ENCODE measurements at places on chromosomes 5 and 9. TPM values are rescaled to one million over a fixed set of nuclear protein-coding genes. Genes with fewer than 3 reads are reported as not detected.
A peak's percentile ranks its signal among the peaks of the same experiment; 100 is the strongest.

GRCh38 chr9:87793292-87793691 lies 67.4 kb downstream of the CTSL start:
- peak overlapping the region; percentile 8 for H3K27ac ChIP-seq
- H3K27me3 ChIP-seq: no peaks in the 10 kb centered on the region
- no peaks in the 10 kb centered on the region for H3K4me1 ChIP-seq
- no peak overlapping the region for H3K4me3 ChIP-seq
- peak; percentile 80 for DNase-seq

GRCh38 chr9:84975926-84976325 lies 306.4 kb downstream of the NTRK2 start:
- DNase-seq: peak; percentile 47
- H3K27ac ChIP-seq: peak overlapping the region; percentile 49
- no peak overlapping the region for H3K4me3 ChIP-seq

GRCh38 chr5:38600329-38601045 lies 44.0 kb upstream of the LIFR start:
- H3K4me3 ChIP-seq: no peak overlapping the region
- DNase-seq: no peak
- H3K36me3 ChIP-seq: no peaks in the 10 kb centered on the region
- no peak overlapping the region for H3K27ac ChIP-seq
- H3K4me1 ChIP-seq: peaks cover 47% of the 10 kb centered on the region
- no peaks in the 10 kb centered on the region for H3K27me3 ChIP-seq

DNA sequence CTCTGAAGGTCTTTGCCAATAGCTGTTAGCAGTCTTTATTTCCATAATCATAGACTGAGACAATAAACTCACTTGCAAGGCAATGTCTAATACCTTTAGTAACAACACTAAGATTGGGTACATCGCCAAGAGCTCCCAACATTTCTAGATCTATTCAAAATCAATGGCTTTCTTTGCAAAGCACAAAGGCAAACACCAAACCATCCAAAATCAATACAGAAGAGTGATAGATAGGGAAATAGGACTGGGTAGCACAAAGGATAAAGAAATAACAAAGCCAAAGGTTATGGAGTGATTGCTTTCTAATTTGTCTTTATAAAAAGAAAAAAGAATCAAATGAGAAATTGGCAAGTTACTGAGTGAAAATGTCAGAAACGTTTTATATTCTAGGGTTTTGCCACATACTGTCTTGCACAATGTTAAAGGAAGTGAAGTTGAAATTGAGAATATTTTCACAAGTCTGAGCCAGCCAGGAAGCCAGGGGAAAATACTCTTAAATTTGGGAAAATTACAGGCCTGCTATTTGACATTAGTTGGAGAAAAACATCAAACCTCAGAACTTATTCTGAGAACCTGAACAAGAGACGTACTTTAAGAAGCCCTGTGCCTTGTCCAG lies 53.3 kb upstream of the LHFPL2 start:
- no peaks in the 10 kb centered on the region for H3K27me3 ChIP-seq
- H3K36me3 ChIP-seq: no peaks in the 10 kb centered on the region
- peaks cover 9% of the 10 kb centered on the region for H3K4me1 ChIP-seq
- H3K4me3 ChIP-seq: no peak overlapping the region

SMIM32 gene
- total RNA-seq: 0.30 TPM

DNA sequence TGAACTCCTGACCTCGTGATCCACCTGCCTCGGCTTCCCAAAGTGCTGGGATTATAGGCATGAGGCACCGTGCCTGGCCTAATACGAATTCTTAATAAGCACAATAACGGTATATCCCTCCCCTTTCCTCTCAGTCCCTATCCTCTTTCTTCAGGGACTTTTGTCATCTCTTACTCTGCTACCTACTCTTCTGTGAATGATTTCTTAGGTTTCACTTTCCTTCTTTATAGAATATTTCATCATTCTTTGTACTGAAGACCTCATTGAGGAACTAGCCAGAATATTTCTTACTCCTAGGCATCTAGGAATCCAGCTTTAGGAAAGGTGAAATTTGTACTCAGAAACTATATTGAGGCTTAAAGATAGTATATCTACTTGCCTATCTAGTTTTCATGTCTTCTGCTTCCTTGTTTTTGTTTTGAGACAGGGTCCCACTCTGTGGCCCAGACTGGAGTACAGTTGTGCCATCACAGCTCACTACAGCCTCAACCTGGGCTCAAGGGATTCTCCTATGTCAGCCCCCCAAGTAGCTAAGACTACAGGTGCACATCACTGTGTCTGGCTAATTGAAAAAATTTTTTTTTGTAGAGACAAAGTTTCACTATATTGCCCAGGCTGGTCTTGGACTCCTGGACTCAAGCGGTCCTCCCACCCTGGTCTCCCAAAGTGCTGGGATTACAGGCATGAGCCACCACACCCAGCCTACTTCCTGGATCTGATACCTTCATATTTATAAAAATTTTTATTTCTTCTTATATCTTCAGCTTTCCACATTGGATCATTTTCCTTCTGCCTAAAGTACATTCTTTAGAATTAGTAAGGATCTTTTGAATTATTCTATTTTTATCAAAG lies 69.7 kb downstream of the GPBP1 start:
- H3K36me3 ChIP-seq: peaks cover 13% of the 10 kb centered on the region
- H3K27ac ChIP-seq: no peak overlapping the region
- no peak overlapping the region for H3K4me3 ChIP-seq
- no peaks in the 10 kb centered on the region for H3K4me1 ChIP-seq
- no peaks in the 10 kb centered on the region for H3K27me3 ChIP-seq
- DNase-seq: no peak

DNA sequence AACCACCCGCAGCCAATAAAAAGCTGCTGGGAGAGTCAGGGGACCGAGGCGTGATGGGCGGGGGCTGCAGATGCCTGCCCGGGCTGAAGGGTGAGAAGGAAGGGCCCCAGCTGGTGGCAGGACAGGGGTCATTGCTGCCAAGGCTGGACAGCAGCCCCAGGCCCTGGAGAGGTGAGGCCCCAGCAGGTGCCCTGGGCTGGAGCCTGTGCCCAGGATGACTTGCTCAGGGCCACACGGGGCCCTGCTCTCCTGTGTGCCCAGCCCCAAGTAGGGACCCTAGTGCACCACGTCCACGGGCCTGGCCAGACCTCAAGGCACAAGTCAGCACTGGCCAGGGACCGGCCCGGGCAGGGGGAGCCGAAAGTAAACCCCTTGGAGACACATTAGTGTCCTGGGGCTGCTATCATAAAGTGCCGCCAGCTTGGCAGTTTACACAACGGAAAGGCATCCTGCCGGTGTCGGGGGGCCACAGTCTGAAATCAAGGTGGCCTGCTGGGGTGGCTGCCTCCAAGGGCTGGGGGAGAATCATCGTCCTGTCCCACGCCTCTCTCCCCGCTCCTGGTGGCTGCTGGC lies 22.0 kb downstream of the LHX3 start:
- no peaks in the 10 kb centered on the region for H3K36me3 ChIP-seq
- no peaks in the 10 kb centered on the region for H3K4me1 ChIP-seq
- DNase-seq: no peak
- H3K4me3 ChIP-seq: no peak overlapping the region
- no peak overlapping the region for H3K27ac ChIP-seq

CCDC152 gene
- 1.2 TPM for total RNA-seq

DNA sequence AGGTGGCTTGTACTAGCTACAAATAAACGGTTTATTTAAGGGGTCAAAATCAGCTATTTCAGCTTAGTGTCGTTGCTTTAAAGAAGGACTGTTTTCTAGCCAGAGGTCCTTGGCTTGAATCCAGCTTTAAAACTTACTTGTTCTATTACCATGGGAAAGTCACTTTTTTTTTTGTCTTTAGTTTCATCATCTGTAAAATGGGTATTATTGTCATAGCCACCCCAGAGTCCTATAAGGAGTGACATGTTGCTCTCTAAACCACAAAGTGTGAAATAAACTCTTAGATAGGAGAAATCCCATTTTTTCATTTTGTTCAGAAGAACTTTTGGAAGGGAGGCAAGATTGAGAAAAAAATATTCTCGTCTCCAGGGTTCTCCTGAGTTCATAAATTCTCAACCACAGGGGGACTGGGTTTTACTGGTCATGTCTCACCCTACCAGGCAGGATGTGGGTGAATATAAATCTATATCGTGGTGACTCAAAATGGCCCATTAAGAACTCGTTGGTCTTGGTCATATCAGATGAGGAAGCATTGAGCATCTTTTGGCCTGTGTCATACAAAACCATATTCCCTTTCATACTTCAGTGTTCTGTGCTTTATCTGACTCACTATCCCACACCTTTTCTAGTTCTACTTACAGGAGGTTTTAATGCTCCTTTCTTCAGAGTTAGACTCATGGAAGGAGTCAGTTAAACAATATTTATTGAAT lies 202.7 kb upstream of the NR3C1 start:
- no peaks in the 10 kb centered on the region for H3K4me1 ChIP-seq
- H3K27me3 ChIP-seq: no peaks in the 10 kb centered on the region
- H3K27ac ChIP-seq: no peak overlapping the region
- no peak overlapping the region for H3K4me3 ChIP-seq
- no peaks in the 10 kb centered on the region for H3K36me3 ChIP-seq
- DNase-seq: peak; percentile 6

DNA sequence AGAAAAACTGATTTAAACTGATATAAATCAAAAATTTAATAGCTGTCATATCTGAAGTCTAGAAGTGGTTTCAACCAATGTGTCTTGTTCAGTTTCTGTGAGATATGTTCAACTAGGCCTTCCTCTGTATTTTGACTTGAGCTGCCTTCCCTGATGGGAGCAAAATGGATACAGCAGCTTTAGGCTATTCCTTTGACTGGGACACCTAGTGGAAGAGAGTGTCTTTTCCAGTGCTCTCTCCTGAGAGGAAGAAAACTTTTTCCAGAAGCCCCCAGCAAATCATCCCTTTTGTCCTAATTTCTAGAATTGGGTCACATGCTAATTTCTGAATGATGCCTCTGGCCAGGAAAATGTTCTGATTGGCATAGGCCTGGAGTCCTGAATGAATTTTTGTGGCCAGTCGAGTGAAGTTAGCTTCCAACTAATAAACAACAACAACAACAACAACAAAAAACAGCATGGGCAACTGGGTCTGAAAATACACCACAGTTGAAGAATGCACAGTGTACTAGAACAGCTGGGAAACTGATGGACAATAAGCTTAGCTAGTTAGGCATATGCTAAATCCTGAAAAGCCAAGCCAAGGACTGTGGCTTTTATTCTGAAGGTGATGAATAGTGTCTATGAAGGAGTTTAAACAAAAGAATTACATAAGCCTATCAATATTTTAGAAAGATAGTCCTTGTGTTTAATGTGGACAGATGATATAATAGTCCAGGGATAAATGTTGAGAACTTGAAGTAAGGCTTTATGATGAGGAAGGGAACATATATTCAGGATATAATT lies 125.7 kb downstream of the FBN2 start:
- H3K4me1 ChIP-seq: peaks cover 11% of the 10 kb centered on the region
- DNase-seq: peak; percentile 63
- no peaks in the 10 kb centered on the region for H3K27me3 ChIP-seq

DNA sequence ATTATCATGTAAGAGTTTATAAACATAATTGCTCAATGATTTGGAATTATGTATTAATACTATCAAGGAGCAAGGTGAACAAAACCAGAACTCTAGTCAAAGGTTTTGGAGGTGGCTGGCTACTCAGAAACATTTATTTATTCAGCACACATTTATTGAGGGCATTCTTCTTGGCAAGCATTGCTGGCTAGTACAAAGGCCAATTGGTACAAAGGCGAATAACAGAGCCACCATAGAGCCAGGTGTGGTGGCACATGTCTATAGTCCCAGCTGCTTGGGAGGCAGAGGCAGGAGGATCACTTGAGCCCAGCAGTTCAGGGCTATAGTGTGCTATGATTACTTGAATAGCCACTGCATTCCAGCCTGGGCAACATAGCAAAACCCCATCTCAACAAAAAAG lies 242.1 kb downstream of the CWC27 start:
- H3K36me3 ChIP-seq: no peaks in the 10 kb centered on the region
- DNase-seq: no peak
- no peak overlapping the region for H3K27ac ChIP-seq

GRCh38 chr5:115977988-115978387 lies 15.7 kb downstream of the LVRN start:
- H3K27me3 ChIP-seq: no peaks in the 10 kb centered on the region
- peak overlapping the region; percentile 19 for H3K27ac ChIP-seq
- no peak overlapping the region for H3K4me3 ChIP-seq
- H3K4me1 ChIP-seq: peaks cover 20% of the 10 kb centered on the region
- DNase-seq: peak; percentile 83

DNA sequence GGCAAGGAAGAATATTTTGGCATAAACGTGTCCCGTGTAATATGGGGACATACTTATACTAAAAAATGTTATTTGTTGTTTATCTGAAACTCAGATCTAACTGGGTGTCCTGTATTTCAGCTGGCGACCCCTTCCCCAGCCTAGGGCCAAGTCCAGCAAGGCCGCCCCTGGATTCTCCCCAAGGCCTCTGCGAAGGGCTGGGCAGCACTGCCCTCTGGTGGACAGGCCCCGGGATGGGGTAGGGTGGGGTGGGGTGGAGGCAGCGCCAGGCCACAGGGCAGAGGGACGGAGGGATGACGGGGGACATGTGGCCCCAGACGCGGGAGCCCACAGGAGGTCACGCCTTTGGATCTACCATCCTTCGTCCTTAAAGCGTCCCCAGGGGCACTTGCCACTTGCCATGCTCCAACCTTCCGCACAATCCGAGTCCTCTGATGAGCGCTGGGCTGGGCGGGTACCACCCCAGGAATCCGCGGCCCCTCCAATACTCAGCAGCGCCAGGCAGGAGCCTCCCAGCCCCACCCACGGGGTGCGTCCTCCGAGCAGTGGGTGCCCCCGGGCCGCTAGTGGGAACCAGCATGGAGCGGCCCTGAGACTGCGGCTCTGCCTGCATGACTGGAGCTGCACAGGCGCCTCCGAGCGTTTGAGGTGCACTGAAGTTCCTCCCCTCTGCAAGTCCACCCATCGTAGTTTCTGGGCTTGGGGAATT lies 7.1 kb upstream of the AGPAT2 start:
- H3K4me1 ChIP-seq: no peaks in the 10 kb centered on the region
- H3K27ac ChIP-seq: no peak overlapping the region
- no peak overlapping the region for H3K4me3 ChIP-seq
- no peak for DNase-seq

TMEM215 gene
- 3.0 TPM for total RNA-seq

EQTN gene
- total RNA-seq: not detected

GRXCR2 gene
- not detected for total RNA-seq

SYNPO gene
- 40.2 TPM for total RNA-seq

- H3K4me1 ChIP-seq: no peaks in the 10 kb centered on the region
- DNase-seq: no peak
- no peaks in the 10 kb centered on the region for H3K36me3 ChIP-seq
- H3K27me3 ChIP-seq: no peaks in the 10 kb centered on the region
- no peak overlapping the region for H3K27ac ChIP-seq
Measured at GRCh38 chr5:73005886-73006285, 50.0 kb downstream of the FCHO2 start.

DNA sequence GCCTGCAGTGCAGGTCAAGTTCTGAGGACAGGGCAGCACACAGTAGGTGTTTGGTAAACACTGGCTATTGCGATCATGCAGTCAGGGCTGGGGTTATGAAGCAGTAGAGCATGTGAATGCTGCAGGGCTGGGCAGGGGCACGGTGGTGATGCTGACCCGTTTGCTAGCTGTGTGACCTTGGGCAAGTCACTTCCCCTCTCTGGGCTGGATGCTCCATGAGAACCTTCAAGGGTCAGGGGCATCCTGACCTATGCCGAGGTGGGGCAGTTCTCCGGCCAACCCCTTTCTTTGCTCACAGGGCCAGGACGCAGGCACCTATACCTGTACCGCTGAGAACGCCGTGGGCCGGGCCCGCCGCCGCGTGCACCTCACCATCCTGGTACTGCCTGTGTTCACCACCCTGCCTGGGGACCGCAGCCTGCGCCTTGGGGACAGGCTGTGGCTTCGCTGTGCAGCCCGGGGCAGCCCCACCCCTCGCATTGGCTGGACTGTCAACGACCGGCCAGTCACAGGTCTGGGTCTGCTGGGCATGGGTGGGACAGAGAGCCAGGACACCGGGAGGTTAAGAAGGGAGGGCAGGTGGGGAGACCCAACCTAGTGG lies 39.0 kb upstream of the ASS1 start:
- H3K4me1 ChIP-seq: no peaks in the 10 kb centered on the region
- H3K27ac ChIP-seq: no peak overlapping the region
- no peak overlapping the region for H3K4me3 ChIP-seq
- DNase-seq: no peak
- peaks cover 2% of the 10 kb centered on the region for H3K27me3 ChIP-seq

All from astrocyte (in vitro differentiated cells and primary cell).